Epithelial cell of umbilical artery (primary cell): ENCODE measurements at places on chromosomes 13 and 19. TPM values are rescaled to one million over a fixed set of nuclear protein-coding genes. Genes with fewer than 3 reads are reported as not detected.

The PINLYP gene
- 0.15 and 0.97 TPM in 2 replicates for total RNA-seq

The ZBTB32 gene
- total RNA-seq, result not detected in 2 replicates

The KLHL1 gene
- total RNA-seq, result not detected in 2 replicates

The PTGER1 gene
- total RNA-seq, result 0.65 and 1.2 TPM in 2 replicates

The ZNF581 gene
- total RNA-seq, result 16.1 and 21.4 TPM in 2 replicates

The MAB21L1 gene
- not detected in 2 replicates for total RNA-seq

The GNG7 gene
- 0.32 TPM in 1 of 2 replicates, not detected in the other for total RNA-seq

The LRRC63 gene
- total RNA-seq, result not detected in 2 replicates

The PGLYRP1 gene
- total RNA-seq, result not detected in 2 replicates

The NXNL1 gene
- total RNA-seq, result not detected in 2 replicates

The PDE4C gene
- total RNA-seq, result 0.15 TPM in 1 of 2 replicates, not detected in the other
